ENCODE measurements at places on chromosomes 3 and 15.

- no peak for DNase-seq
Observed at GRCh38 chr15:76996526-76997401, 1.8 kb downstream of the PSTPIP1 start.

- no peak for DNase-seq
Observed at GRCh38 chr3:180246688-180247195, 210.0 kb upstream of the PEX5L start.

- no peak for DNase-seq
Observed at GRCh38 chr15:89075846-89076245, 12.4 kb upstream of the ABHD2 start.

- DNase-seq: no peak
Observed at GRCh38 chr15:39208187-39208586, 372.7 kb upstream of the THBS1 start.

DNA sequence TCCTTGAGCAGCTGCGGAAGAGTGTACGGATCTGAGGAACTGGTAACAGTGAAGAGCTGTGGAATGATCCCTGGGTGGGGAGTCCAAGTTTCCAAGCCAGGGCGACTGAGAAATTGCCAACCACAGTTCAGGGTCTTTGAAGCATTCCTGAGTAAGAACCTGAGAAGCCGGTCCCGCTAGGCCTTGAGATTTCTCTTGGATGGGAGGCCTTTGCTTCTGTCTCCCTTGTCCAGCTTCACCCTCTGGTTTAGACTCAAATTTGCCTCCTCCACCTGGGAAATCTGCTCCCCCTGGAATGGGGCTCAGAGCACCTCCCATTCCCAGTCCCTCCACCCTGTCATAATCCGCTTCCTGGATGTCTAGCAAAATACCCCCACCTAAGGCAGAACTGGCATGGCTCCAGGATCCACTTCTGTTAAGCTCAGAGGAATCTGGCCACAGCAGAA lies 127.7 kb upstream of the DLG1 start:
- peak; percentile 54 for DNase-seq

DNA sequence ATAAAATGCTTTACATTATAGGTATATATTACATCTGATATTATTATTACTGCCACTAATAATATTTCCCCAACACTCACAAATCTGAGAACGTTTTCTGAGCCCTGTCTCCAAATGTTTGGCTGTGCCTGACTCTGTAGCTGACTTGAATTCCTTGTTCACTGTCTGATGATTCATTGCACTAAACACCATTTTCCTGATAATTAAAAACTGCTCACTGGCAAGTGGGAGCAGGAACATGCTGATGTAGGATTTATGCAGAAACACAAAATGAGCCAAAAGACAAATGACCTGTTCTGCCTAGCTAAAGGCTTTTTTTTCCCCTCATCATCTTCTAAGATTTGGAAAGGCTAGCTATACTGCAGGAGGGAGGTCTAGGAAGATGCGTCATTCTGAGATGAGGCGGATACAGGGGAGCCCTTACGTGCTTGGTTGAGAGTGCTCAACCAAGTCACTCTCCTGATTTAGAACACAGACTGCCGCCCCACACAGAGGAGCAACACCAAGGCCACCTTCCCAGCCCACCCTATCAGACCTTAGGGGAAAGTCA lies 380.7 kb downstream of the EPHB1 start:
- no peak for DNase-seq

GRCh38 chr15:75867449-75867848 lies 24.2 kb downstream of the UBE2Q2 start:
- no peak for DNase-seq

DNA sequence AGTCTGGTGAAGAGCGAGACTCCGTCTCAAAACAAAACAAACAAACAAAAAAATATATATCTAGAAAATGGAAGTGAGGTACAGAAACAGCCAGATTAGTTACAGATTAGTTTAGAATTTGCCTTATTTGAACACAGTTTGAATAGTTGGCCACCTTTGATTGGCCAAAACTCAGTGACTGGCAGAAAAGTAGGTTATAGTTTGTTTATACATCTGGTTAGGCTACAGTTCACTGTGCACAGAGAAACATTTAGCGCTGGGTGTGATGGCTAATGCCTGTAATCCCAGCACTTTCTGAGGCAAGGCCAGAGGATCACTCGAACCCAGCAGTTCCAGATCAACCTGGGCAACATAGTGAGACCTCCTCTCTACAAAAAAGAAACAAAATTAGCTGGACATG lies 51.7 kb downstream of the LDHAL6B start:
- DNase-seq: no peak

GRCh38 chr15:99141943-99142342 lies 37.1 kb downstream of the SYNM start:
- DNase-seq: no peak

DNA sequence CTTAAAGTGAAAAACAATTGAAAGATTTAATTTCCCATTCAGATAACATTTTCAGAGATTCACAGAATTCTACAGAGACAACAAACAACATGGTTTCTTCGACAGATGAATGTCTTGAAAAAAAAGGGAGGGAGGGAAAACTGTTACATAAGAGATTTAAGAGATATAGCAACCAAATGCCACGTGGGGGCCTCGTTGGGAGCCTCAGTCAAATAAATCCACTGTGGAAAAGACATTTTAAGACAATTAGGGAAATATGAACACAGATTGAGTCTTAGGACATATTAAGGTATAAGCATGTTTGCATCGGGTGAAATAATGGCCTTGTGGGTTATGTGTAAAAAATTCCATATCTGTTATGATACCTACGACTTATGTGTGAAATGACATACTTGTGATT lies 5.0 kb upstream of the PRRT3 start:
- DNase-seq: peak; percentile 23

- no peak for DNase-seq
Observed at GRCh38 chr15:28114114-28114455, 15.0 kb upstream of the OCA2 start.

DNA sequence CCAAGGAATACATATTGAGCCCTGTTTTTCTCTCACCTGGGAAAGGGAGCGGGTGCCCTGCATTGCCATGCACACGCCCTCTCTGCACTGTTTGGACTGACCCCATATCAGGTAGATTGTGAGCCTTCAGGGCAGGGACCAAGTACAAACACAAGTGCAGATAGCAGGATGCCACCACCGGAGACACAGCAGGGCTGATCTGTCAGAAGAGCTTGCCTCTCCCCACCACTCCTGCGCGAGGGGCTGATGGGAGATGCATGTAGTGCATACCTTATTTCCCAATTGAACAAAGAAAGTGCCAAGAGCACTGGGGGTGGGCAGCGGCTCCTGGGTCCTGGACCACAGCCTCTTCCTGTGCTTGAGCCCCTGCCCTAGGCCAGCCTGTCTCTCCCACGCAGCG lies 9.0 kb upstream of the SLCO2A1 start:
- DNase-seq: no peak

- no peak for DNase-seq
Observed at GRCh38 chr3:114299941-114300624, 6.3 kb downstream of the TIGIT start.

DNA sequence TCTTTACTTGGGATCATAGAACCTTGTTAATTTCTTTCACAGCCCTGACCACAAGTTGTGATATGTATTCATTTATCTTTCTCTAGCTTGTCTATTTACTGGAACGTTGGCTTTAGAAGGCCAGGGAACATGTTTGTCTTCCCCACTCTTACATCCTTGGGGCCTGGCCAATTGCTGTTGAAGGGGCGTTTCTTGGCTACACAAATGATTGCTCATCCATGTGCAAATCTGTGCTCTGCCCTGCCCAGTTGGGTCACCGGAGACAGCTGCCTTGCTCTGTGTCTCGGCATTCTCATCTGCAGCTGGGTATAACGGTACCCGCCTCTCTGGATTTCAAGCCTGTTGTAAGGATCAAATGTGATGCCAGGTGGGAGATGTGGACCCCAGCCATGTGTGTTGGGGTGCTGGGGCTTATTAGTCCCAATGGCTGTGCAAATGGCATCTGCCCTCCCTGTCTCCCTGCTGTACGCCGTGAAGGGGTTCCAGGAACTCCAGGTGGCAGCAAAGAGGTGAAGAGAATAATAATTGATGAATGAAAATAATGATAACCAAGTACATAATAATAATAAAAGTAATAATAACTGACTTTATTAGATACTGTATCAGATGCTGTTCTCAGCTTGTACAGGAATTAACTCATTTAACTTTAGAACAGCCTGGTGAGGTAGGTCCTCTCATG lies 24.0 kb upstream of the TLE3 start:
- DNase-seq: peak; percentile 81

DNA sequence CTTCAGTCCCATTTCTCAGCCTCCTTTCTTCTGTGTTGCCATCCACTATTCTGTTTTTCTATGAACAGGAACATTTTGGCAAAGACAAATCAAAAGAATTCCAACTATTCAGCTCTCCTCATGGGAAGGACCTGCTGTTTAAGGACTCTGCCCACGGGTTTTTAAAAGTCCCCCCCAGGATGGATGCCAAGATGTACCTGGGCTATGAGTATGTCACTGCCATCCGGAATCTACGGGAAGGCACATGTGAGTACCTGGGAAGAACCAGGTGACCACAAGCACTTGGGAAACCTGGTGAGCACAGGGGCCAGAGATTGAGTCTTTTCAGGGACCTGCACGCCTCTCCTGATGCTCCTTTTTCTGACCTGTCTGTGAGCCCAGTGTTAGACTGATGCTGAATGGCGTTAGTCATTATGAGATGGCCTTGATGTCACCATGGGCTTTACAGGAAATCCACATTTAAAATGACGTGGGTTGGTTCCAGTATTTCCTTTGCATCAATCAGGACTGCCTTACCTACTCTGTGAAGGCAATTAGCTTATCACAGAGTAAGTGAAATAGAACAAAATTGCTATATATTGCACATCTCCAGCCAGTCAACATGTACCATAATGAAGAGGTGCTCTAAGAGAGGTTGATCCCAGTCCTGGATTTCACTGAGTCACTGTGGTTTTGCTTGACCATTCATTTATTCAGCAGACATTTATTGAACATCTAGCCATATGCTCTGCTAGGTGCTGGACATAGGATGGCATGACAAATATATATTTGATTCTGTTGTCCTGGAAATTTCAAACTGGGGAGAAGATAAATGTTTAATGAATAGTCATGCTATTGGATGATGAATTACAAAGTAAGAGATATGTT lies 11.7 kb downstream of the TF start:
- DNase-seq: no peak

- peak; percentile 55 for DNase-seq
Observed at GRCh38 chr15:80932989-80933388, 56.6 kb downstream of the MESD start.

DNA sequence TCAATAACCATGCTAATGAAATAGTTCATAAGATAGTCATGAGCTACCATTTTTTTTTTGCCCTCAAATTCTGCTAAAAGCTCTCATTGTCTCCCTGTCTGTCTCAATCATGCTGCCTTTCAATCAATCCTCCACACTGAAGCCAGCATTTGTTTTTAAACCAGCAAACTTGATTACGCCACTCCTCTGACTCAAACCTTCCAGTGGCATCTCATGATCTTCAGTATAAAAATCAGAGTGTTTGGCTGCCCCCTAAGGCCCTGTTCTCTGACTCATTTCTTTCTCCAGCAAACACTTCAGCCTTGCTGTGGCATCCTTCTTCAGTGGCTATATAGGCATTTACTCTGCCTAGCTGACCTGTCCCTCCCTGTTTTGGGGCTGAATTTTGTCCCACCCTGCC lies 36.0 kb upstream of the EOMES start:
- DNase-seq: peak; percentile 50

DNA sequence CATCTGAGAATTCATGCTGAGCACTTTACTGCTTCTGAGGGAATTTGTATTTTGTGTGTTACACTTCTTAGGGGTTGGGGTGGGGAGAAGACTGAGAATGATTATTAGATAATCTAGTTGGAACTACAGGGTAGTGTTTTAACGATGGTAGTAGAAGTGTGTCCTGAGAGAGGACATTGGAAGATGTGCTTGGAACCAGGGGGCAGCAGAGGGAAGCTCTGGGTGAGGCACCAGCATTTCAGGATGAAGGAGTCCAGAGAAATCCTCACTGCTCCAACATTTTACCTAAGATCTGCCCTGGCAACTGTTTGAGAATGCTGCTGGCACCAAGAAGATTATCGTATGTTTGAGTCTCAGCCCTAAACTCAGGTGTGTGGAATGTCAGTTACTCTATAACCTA lies 145.5 kb downstream of the SQOR start:
- DNase-seq: no peak

DNA sequence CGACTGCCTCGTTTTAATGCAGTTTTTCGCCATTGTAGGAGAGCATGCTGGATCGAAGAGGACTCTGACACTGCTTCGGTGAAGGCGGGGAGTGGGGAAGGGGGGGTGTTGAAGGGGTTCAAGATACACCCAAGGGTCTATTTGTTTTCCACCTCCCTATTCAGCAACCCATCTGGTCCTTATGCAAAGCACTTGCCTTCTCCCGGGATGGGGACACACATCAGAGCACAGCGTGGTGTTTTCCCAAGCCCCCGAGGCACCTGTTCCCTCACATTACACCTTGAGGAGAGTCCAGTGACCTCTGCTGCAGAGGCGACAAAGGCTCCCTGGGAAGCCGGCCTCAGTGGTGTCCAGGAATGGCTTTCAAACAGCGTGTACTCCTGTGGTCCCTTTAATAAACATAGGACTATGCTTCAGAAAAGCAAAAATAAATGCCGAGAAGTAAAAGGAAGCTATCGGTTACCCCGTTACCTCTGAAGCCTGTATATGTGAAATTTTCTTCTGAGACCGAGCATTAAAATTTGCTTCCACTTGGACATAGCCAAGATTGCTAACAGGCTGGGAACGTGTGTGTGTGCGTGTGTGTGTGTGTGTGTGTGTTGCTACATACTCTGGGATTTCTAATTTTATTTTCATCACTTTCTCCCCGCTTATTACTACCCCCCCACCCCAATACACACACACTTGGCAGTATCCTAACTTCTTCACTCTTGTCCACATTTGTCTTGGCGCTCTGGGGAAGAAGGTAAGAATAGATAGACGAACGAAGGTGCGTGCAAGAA lies 53.2 kb downstream of the CCDC54 start:
- DNase-seq: no peak

DNA sequence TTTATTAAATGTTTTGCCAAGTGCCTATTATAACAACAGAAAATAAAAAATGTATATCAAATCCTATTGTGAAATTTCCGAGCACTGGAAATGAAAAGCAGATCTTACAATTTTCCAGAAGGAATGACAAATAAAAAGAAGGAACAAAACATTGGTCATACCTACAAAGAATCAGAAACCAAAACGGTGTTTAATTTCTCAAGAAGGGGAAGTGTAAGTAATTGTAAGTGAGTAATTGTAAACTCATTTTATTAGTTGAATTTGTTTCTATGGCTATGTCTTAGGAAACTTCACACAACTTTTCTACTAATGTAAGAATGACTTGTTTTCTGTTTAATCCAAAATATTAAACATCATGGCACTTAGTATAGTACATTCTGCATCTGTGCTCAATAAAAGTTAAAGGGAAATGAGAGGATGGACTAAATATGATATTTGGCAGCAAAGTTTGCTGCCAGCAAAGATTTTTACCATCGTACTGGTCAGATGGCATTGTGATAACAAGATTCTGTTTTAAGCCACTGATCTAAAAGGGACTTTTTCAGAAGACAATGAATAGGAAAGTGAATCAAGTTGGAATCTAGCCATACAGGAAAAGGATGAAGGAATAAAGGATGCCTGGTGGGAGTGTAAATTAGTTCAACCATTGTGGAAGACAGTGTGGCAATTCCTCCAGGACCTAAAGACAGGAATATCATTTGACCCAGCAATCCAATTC lies 232.4 kb downstream of the NFKBIZ start:
- no peak for DNase-seq
